ENCODE measurements at places on chromosomes 3 and 15.
A peak's percentile ranks its signal among the peaks of the same experiment; 100 is the strongest.

GRCh38 chr15:48888191-48888590 lies 10.3 kb downstream of the EID1 start:
- DNase-seq, result no peak

- peak; percentile 72 for DNase-seq
These were observed 37.0 kb upstream of the CDCP1 start for GRCh38 chr3:45182915-45183871.

GRCh38 chr3:119639494-119640350 lies 20.7 kb downstream of the POPDC2 start:
- DNase-seq, result no peak

DNA sequence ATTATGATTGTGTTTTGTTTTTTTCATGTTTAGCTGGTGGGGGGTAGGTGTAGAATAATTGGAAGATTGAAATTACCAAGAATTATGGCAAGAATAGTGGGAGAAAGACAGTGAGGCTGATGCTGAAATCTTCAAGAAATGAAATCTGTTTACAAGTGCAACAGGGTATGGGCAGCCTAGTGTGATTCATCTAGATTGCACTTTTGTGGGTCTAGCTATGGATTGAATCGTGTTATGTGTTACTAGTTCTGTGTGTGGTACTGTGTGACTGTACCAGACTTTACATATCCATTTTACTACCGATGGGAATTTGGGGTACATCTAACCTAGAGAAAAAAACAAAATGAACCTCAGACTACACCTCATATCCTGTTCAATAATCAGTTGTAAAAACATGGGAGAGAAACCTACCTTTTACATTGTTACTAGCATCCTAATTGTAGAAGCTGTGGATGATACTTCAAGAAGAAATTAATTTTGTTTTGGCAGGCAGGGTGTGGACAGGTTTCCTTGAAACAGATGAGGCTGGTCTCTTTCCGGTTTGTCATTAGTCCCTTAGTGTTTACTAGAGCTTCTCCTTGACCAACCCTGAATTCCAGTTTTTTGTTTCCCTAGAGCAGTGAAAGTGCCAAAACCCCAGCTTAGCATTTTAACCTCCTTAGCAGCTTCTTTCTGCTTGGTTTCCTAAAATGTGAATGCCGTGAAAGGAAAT lies 47.9 kb downstream of the OPA1 start:
- DNase-seq, result no peak

GRCh38 chr15:39582286-39582976 lies 1.6 kb downstream of the THBS1 start:
- no peak for DNase-seq

DNA sequence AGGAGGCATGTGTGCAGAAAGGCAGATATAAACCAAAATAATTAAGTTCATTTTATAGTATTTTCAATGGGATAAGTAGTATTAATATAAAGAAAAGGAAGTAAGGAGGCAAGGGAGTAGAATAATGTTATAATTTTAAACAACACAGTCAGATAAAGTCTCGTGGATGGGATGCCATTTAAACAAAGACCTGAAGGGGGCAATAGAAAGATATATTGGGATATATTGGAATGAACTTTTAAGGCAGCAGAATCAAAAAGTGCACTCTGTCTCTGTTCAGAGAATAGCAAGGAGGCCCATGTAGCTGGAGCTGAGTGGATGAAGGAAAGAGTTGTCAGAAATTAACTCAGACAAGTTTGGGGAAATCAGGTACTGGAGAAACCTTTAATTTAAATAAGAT lies 158.7 kb downstream of the CGGBP1 start:
- no peak for DNase-seq

GRCh38 chr3:29486096-29486495 lies 205.2 kb downstream of the RBMS3 start:
- no peak for DNase-seq

DNA sequence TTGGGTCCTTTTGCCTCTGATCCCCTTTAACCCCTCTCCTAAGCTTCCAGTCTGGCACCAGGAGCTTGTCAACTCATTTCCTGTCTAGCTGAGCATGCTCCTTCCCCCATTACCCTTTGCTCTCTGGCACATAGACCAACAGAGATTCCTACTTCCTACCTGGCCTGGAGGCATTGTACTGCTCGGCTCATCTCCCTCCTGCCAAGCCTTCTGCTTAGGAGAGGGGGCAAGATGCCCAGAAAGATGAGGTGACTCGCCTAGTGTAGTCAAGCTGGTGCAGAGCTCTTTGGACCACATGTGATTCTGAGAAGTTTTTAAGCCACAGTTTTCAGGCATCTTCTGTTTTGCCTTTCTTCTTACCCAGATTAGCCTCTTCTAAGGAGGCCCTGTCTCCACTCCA lies 95.4 kb downstream of the ZNF621 start:
- DNase-seq, result no peak

DNA sequence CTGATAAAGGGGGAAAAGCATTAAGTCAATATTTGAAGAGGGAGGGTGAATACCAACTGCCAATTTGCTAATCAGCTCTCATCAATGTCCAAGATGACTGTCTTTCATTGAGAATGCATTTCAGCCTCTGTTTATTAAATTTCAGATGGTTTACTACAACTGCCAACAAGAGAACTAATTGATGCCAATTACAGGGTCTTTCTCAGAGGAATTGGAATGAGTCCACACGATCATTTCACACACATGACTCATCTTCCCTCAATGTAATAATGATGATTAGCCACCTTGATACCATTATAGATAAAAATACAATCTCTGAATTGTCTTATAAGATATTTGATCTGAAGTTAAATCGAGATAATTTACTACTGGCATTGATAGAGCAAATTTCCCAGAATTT lies 1274.4 kb downstream of the ROBO2 start:
- DNase-seq, result no peak

DNA sequence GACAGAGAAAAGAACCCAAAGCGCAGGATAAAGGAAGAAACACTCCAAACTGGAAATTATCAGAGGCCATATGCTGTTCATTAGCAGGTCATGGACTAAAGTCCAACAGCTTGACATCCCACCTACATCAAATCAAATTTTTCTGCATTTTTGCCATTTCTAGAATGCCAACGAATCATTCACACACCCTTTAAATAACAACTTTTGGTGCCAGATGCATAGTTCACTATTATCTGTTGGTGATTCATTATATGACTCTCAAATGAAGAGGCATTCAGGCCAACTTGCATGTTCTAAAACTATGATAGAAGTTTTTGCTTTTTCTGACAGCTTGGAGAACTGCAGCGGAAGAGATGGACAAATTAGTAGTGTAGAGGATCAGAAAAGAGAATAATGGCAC lies 529.8 kb upstream of the NAALADL2 start:
- peak; percentile 37 for DNase-seq

GRCh38 chr3:59731943-59732342 lies 682.1 kb upstream of the CFAP20DC start:
- DNase-seq, result no peak

DNA sequence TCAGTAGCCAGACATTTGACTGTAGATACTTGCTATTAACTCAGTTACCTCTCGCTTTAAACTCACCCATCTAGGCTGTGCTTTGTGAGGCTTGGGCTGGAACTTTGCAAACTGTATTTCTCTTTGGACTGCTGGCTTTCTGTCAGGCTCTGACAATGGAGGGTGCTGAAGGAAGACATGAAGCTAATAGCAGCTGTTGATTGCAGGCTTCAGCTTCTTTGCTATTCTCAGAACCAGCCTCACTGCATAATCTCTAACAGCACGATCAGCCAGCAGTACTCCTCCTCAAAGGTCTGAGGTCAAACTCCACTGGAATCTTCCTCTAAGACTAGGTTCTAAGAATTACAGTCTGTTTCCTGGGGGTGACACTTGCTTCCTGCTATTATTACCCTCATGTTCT lies 295.6 kb downstream of the ZBBX start:
- no peak for DNase-seq

DNA sequence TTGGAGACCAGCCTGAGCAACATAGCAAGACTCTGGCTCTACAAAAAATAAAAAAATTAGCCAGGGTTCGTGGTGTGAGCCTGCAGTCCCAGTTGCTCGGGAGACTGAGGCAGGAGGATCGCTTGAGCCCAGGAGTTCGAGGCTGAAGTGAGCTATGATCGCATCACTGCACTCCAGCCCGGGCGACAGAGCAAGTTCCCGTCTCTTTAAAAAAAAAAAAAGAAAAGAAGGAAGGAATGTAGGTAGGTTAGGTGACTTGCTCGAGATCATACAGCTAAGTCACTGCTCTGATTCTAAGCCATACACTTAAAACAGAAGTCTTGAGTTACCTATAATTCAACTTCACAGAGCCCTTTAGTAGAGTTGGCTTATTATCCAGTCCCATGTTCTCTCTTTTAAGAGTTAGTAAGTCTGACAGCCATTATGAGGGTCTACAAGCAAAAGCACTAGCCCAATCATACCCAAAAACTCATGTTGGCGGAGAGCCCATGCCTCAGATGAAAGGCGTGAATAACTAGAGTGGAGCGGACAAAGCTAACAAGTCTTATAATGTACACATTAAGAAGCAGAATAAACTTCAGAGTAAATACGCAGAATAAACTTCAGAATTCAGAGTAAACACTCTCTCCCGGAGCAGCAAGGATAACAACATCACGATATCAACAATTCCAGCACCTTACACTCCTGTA lies 768 bp downstream of the AAGAB start:
- DNase-seq, result no peak

- DNase-seq, result no peak
These were observed 7.9 kb downstream of the FEM1B start for GRCh38 chr15:68285259-68285980.

GRCh38 chr3:127800508-127800907 lies 21.8 kb downstream of the MGLL start:
- DNase-seq, result no peak

- DNase-seq, result no peak
These were observed 23.2 kb downstream of the PLA2G4B start for GRCh38 chr15:41861736-41862356.

DNA sequence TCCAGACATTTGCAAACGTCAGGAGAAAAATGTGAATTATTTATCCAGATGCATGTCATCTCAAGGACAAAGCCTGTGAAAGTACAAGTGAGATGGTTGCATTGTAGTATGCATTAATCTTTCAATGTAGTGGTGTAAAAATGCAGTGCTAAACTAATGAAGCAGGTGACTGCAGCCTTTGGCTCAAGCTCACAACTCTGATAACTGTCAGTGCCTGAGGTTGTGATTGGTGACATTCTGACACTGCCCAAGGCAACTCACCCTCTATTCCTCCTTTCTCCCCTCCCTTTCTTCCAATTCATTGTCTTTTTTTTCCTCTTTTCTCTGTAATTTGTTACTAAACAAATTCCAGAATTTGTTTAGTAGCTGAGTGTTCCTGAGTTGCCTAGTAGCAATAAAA lies 20.0 kb upstream of the TMOD3 start:
- DNase-seq, result no peak

GRCh38 chr15:43799209-43799944 lies 643 bp downstream of the SERINC4 start:
- no peak for DNase-seq

DNA sequence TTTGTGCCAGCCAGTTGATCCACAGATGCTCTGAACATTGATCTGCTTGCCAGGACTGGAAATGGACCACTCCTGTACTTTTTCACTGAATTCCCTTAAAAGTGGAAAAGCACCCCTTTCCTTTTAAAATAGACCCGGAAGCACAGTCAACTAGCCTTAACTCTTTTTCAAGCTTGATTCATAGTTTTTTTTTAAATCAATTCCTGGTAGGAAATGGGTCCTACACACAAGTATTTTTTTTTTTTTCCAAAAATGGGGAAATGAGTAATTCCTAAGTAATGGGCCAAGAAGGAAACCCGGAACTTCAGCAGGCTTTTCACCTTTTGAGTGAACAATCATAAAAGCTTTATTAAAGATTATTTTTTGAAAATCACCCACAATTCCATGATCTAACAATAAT lies 234.4 kb upstream of the ADAMTS9 start:
- DNase-seq, result no peak

- no peak for DNase-seq
These were observed 177.5 kb upstream of the LPP start for GRCh38 chr3:187976365-187976900.

GRCh38 chr3:53803124-53803815 lies 42.9 kb downstream of the CHDH start:
- DNase-seq, result no peak

DNA sequence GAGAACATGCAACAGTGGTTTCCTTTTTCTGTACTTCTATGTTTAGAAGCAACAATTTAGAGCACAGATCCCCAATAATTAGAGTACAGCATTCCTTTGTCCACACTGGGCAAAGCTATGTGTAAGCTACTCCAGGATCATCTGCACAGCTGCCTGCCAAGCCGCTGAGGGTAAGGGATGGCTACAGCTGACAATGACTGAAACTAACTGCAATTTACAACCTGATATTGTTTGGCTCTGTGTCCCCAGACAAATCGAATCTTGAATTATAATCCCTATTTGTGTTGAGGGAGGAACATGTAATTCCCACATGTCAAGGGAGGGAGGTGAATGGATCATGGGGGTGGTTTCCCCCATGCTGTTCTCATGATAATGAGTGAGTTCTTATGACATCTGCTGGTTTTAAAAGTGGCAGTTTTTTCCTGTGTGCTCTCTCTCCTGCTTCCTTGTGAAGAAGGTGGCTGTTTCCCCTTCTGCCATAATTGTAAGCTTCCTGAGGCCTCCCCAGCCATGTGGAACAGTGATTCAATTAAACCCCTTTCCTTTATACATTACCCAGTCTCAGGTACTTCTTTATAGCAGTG lies 54.8 kb upstream of the TNFSF10 start:
- DNase-seq, result no peak

DNA sequence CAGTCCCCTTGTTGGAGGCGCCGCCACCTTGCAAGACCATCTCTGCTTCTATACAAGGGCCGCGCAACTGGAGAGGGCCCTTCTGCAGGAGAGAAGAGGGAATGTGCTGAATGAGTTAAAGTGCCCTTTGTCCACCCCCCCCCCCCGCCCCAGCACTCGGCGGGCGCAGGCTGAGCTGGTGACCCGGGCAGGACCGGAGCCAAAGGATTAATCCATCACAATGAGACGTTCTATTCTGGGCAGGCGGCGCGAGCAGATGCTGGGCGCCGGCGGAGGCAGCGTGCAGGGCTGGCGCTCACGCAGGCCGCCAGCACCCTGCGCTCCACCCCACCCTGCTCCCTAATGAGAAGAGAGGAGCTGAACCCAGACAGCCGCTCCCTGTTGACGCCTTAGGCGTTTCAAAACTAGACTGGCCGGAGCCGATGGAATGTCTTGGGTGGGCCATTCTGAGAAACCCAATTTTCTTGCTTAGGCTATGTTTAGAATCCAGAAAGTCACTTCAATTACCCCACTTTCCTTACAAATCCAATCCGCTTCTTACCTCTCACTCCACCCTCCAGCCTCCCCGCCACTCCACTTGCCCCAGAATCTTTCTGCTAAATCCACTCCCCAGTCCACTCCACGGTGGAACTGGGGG lies 32.9 kb downstream of the GJD2 start:
- peak; percentile 56 for DNase-seq

DNA sequence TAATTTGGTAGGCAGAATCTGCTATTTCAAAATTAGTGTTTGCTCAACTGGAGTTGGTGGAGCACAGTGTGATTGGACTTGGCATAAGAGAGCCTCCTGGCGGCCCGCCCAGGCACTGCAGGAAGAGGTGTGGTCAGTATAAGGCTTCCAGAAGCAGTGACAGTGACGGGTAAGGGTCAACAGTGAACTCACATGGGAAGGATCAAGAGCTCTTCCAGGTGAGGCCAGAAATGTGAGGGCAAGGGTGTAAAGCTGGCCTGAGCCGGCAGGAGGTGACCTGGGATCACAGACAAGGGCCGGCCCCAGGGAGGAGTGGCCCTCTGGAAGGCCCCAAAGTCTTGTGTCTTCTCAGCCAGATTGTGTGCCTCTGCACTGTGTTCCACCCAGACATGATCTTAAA lies 93.2 kb upstream of the RNF7 start:
- no peak for DNase-seq
